ENCODE measurements at places on chromosomes 3 and 15.

DNA sequence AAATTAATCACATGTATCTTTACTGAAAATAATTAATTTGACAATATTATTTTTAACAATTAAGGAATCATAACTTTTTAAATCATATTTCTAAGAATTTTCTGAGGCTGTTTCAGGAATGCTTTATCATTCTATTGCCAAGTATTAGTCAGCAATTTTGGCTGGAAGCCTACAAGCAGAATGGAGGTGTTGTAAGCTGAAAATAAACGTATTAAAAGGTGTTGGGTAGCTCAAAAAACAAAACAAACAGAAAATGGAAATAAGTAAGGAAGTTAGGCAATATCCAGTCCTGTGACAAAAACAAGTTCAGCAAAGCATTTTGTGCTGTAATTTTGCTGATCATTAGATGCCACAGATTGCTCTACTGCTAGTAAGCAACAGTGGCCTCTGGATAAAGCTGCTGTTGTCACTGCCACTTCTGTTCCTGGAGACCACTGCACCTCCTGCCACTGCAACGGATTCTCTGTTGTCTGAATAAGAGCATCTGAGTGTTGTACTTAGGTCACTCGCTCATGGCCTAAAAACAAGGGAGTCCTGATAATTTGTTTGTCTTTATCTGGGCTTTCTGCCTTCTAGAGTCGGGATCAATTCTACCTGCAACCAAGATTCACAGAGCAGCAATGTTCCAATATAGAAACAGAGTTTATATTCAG lies 63.5 kb upstream of the SLITRK3 start:
- DNase-seq, result no peak

GRCh38 chr3:81908561-81908960 lies 147.1 kb upstream of the GBE1 start:
- DNase-seq, result no peak

DNA sequence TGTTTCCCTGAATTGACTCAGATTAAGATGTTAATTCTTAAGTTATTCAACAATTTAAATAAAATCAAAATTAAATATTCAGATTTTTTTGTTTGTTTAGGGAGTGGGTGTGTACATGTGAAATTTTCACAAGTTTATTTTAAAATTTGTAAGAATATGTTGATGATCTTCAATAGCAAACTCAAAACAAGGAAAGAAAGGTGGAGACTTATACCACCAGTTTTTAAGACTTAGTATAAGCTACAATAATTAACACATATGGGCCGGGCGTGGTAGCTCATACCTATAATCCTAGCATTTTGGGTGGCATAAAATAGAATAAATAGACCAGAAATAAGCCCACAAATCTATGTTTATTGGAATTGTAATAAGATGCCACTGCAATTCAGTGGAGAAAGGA lies 1084.5 kb downstream of the ROBO1 start:
- no peak for DNase-seq

DNA sequence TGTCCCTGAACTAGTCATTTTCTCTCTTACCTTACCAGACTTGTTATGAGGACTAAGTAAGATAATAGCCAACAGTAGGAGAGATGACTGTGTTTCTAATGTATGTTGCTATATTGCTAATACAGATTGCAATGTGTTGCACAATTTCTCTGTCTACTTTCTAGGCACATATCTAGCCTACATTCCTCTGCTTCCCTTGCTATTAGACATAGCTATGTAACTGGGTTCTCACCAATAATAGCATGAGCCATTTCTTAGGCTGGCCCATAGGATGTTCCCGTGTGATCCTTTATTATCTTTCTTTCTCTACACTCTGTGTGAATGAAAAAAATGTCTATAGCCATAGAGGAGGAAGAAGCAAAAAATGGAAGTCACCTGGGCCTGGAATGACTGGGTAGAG lies 6.8 kb upstream of the LRRN1 start:
- no peak for DNase-seq

DNA sequence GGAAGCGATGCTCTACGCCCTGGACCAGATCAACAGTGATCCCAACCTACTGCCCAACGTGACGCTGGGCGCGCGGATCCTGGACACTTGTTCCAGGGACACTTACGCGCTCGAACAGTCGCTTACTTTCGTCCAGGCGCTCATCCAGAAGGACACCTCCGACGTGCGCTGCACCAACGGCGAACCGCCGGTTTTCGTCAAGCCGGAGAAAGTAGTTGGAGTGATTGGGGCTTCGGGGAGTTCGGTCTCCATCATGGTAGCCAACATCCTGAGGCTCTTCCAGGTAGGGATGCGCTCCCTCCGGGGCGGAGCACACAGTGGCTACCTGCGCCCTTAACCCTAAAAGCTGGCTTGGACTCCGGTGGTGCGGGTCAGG lies 698 bp downstream of the GRM7 start:
- DNase-seq, result no peak

GRCh38 chr15:65979316-65979715 lies 110.0 kb downstream of the RAB11A start:
- no peak for DNase-seq

- no peak for DNase-seq
These were observed 266.0 kb upstream of the ICE2 start for GRCh38 chr15:60744826-60745460.

DNA sequence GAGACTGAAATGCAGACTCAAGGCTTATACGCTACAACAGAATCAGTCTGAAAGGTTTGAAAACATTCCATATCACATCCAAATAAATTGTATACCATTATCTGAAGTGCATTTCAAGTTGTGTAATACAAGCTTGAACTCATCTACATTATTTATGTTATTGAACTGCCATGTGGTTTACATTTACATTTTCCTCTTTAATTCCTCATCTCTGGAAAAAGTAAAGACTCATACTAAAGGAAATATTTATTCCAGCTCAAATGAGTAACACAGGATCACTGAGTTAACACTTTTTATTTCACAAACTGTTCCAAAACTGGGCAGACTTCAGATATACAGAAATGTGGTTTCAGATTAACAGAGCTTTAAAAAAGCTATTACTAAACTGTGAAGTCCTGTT lies 282.5 kb downstream of the ULK4 start:
- no peak for DNase-seq

DNA sequence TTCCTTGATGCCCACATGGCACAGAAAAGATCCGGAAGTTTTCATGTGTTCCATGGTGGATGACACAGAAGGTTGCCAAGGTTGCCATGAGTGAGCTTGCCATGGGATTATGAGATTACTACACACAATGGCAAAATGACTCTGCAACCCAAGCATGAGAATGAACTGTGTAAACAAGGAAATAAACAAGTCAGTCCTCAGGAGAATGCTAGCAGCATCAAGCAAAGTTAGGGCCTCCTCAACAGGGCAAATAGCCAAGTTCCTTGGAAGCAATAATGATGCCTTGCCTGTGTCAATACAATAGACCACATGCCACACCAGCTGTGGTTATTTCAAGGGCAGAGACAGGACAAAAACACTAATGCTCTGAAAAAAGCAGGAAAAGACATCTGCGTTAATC lies 41.8 kb downstream of the AQR start:
- DNase-seq, result no peak

- no peak for DNase-seq
These were observed 150.9 kb downstream of the RYR3 start for GRCh38 chr15:33461671-33462070.

DNA sequence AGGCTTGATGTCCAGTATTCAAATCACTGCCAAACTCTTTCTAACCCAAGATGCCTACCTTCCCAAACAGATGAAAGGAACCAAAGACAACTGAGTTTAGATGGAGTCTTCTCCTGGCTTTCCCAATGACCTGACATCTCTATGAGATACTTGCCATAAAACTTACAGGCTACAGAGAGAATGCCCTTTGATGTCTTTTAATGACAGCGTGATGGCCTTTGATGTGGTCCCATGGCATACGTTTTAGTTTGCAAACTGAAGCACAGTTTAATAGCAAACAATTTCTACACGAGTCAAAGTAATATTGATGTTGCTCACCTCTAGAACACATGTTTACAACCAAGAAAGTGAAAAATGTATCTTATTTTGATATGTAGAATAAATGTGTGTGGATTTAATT lies 73.2 kb downstream of the ZIC4 start:
- DNase-seq, result no peak

DNA sequence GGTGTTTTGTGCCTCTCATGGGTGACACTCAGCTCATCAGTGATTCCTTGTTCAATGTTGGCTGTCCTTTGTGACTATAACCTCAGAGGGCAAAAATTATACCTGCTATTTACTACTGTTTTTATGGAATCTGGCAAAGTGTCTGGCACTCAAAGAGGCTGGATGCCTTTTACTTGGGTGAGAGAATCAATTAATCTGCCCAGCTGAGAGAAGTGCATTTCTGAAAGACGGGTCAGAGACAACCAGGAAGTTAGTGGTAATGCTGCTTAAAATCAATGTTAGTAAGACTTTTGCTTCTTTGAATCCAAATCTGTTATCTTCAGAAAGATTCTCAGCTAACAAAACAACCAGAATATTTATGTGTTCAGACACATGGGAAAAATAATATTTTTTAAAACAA lies 436.2 kb upstream of the SUCLG2 start:
- DNase-seq, result no peak

DNA sequence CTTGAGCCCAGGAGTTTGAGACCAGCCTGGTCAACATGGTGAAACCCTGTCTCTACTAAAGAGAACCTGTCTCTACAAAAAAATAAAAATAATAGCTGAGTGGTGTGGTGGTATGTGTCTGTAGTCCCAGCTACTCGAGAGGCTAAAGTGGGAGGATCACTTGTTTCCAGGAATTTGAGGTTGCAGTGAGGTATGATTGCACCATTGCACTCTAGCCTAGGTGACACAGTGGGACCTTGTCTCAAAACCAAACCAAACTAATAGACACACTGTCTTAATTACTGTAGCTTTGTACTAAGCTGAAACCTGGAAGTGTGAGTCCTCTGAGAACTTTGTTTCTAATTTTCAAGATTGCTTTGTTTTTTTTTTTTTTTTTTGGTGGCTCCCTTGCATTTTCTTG lies 30.4 kb downstream of the MGA start:
- DNase-seq, result no peak

Data from CD4-positive, alpha-beta T cell treated with Interleukin-21 for 1 hour (primary cell).